IMR-90 (cell line): ENCODE measurements at places on chromosomes 12 and 14.
A peak's percentile ranks its signal among the peaks of the same experiment; 100 is the strongest.

DNA sequence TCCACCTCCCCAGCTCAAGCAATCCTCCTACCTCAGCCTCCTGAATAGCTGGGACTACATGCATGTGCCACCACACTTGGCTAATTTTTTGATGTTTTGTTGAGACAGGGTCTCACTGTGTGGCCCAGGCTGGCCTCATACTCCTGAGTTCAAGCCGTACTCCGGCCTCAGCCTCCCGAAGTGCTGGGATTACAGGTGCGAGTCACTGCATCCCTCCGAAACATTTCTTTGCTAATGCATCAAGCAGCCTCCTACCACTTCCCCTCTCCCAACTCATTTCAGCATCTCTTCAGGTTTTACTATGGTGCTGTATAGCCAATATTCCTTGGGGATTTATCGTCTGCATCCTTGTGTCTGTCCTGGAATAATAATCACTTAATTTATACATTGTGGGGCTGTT is 2.3 kb upstream of the SLC22A17 start:
- no peak for DNase-seq

GRCh38 chr12:81541121-81541520 is 218.0 kb downstream of the PPFIA2 start:
- no peak for DNase-seq

- no peak for DNase-seq
These were observed 282.7 kb upstream of the SFSWAP start for GRCh38 chr12:131428091-131428685.

DNA sequence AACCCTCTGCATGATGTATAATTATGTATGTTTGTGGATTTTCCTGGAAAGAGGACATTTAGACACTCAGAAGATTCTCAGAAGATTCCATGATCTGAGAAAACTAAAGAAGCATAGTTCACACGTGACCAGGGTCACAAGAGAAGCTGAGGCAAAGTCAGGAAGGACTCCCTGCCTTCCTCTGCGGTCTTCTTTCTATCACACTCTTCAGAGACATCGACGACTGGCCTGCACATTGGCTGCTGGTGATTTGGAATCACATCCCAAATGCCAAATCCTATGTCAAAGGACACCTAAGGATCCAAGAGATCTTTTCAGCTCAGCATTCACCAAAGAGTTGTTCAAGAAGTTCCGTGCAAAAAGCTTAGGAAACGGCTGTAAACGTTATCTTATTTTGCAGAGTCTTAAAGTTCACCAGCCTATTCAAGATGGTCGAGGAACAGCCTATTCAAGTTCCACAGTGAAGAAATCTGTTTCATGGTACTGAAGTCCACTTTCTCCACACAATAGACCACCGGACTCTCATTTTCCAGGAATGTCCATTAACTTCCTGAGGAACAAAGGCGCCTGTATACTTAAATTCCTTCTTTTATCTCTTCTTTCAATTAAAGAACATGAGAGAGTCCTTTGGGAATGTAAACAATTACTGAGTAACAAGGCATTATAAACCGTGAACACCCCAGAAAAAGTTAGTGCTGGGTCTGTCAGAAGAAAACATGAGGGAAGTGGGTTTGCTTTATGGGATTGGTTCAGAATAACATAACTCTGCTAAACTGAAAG is 42.1 kb downstream of the IGF1 start:
- DNase-seq: peak; percentile 73

- DNase-seq: no peak
These were observed 179.8 kb upstream of the NRXN3 start for GRCh38 chr14:77990337-77990736.

DNA sequence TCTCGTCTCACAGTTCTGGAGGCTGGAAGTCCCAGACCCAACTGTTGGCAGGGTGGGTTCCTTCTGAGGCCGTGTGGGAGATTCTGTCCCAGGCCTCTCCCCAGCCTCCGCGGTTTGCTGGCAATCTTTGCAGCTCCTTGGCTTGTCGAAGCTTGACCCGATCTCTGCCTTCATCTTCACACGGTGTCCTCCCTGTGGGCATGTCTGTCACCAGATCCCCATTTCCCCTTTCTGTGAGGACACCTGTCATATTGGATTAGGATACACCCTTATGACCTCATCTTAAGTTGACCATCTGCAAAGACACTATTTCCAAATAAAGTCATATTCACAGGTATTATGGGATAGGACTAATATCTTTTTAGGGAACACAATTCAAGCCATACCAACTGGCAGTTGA is 22.6 kb upstream of the LRP1-AS start:
- DNase-seq: no peak

- DNase-seq: no peak
These were observed 249.2 kb downstream of the C12orf50 start for GRCh38 chr12:87779858-87780498.

DNA sequence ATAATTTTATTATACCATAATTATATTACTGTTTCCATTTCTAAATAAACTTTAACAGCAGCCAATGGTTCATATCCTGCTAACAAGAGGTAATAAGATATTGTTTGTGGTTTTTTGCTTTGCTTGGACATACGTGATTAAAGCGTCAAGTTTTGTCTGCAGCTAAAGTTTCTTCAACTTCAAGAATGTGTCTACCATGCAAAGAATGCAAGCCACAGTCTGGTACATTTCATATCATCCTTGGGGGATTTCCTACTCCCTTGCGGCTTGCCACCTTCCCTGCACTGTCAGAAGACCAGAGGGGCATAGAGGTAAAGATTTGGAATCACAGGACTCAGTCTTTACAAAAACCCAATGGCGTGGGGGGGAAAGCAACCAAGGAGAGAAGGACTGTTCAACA is 125.2 kb downstream of the MED13L start:
- peak; percentile 92 for DNase-seq
